ENCODE measurements at places on chromosomes 7 and 10.

GRCh38 chr7:80481196-80481884 lies 30.5 kb downstream of the GNAT3 start:
- DNase-seq, result no peak

GRCh38 chr7:78968951-78969350 lies 484.5 kb downstream of the MAGI2 start:
- no peak for DNase-seq

GRCh38 chr7:36514289-36515243 lies 124.9 kb downstream of the ANLN start:
- DNase-seq, result peak; percentile 7

DNA sequence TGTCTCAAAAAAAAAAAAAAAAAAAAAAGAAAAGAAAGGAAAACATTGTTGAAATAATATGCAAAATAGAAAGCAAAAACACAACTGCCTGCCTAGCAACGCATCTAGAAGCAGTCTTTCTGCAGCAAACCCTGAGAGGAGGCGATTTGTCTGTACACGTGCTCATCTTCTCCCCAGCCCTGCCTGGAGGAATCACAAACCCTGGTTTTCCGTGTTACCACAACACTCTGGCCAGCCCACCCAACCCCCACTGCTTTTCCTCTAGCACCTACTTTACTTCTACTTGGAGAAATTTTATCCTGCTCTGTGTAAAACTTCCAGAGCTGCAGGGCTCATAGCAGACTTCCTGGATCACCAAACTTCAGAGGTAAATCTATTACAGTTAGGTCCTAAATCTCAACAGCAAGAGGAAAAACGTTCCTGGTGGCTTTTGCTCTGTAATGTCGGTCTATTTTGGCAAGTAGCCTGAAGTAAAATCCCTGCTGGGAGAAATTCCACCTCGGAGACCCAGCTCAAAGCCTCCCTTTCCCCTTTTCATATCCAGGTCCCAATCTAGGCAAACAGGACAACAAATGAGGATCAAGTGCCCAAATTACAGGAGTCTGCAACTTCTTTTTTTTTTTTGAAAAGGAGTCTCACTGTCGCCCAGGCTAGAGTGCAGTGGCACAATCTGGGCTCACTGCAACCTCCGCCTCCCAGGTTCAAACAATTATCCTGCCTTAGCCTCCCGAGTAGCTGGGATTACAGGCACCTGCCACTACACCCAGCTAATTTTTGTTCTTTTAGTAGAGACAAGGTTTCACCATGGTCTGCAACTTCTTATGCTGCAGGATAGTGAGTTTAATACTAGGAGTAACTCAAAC lies 91.6 kb downstream of the DNMBP start:
- DNase-seq, result no peak

- DNase-seq, result no peak
These were observed 251.2 kb upstream of the PPP2R2D start for GRCh38 chr10:131649617-131650016.

- DNase-seq, result no peak
These were observed 44.0 kb downstream of the TARP start for GRCh38 chr7:38229386-38229785.

GRCh38 chr7:42152329-42153205 lies 84.4 kb downstream of the GLI3 start:
- DNase-seq, result no peak

DNA sequence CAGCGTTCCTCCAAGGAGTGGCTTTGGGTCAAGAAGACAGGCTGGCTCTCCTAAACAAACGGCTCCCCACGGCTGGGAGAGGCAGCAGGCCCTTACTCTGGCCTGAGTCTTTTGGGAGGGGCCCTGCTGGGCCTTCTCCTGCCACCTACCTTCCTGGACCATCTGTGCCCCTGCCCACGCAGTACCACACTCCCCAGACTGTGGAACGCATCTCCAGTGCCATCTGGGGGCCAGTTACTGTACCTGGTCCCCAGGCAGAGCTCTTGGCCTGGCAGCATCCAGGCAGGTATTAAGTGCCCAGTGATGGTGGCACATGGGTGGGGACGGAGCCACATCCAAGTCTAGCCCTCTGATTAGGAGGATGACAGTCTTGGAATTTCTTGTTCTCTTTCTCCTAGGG lies 14.4 kb downstream of the ALKBH4 start:
- DNase-seq, result peak; percentile 62

GRCh38 chr7:29265208-29265923 lies 70.8 kb downstream of the CHN2 start:
- no peak for DNase-seq

GRCh38 chr7:130901209-130901783 lies 167.3 kb upstream of the KLF14 start:
- no peak for DNase-seq

- DNase-seq, result no peak
These were observed 85.7 kb downstream of the MMRN2 start for GRCh38 chr10:86871563-86872183.

- no peak for DNase-seq
These were observed 17.1 kb downstream of the ENTPD7 start for GRCh38 chr10:99676426-99676825.

DNA sequence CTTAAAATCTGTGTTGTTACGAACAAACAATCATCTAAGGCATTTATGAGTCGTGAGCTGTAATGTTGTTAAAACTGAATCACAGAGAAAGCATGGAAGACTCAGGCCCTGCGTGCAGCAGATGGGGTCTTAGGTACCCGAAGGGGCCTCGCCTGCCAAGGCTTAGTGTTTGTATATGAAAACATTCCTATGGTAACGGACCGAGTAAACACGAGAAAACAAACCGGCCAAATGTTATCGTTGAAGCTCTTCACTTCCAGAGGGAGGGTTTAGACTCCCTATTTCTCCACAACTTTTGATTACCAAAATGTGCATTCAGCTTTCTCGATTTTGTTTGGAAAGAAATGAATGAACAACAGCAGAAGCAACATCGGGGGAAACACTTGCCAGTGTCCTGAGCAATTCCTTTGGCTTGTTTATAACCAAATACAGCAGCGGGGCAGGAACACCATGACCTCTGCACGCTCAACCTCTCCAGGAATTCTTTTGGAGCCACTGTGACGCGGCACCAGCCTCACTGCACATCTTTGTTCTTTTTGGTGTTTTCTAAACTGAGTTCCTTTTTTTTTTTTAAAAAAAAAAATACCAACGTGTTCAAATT lies 121.6 kb upstream of the KLF6 start:
- DNase-seq, result no peak

- DNase-seq, result no peak
These were observed 185.7 kb upstream of the ADO start for GRCh38 chr10:62618576-62619412.

DNA sequence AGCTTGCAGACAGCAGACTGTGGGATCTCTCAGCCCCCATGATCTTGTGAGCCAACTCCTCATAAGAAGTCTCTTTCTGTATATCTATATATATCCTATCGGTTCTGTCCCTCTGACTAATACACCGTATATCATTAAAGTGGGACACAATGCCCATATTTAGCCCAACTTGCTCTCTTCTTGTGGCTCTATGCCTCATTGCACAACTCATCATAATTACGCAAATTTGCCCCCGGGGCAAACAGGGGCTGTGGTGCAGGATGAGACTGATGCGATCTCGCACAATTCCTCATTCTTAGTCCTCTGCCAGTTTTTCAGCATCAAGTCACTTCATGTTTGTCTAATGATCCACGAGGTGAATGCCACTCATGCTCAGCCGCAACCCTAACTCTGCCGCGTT lies 183.2 kb downstream of the PRPF18 start:
- no peak for DNase-seq

GRCh38 chr10:113297226-113297625 lies 255.6 kb upstream of the HABP2 start:
- DNase-seq, result no peak

- DNase-seq, result no peak
These were observed 1.2 kb downstream of the NACAD start for GRCh38 chr7:45087301-45088145.

DNA sequence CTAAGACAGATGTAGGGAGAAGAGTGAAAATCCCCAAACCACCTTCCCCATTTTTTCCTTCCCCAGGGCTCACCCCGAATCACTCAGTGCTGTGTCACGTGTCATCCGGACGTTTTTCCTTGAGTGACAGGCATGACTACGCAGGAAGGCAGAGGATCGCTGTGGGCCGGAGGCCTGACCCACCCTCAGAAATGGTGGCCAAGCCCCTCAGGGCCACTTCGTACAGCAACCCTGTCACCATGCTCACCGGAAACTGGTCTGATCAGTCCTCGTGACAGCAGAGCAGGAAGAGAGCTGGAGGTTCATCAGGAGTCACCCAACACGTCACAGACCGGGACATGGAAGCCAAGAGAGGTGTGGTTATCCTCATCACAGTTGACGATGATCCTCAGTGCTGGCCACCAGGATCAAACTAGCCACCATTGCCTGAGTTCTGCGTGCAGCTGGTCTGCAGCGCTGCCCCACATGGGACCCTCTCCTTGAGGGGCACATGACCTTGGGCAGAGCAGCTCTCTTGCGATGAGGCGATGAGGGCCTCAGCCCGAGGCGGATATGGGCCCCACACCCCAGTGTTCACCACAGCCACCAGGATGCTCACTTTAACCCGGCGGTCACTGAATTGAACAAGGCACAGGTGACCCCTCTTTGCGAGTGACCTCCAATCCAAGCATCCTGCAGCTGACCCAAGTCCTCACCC lies 99.3 kb upstream of the INSIG1 start:
- DNase-seq, result no peak

DNA sequence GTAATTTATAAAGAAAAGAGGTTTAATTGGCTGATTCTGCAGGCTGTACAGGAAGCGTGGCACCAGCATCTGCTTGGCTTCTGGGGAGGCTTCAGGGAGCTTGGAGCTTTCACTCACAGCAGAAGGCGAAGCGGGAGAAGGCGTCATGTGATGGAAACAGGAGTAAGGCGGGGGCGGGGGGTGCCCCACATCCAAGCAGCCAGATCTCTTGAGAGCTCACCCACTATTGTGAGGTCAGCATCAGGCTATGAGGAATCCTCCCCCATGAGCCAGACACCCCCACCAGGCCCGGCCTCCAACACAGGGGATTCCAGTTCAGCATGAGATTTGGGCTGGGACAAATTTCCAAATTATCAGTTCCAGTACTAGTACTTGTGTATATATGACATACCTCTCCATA lies 46.2 kb downstream of the WDR37 start:
- no peak for DNase-seq

DNA sequence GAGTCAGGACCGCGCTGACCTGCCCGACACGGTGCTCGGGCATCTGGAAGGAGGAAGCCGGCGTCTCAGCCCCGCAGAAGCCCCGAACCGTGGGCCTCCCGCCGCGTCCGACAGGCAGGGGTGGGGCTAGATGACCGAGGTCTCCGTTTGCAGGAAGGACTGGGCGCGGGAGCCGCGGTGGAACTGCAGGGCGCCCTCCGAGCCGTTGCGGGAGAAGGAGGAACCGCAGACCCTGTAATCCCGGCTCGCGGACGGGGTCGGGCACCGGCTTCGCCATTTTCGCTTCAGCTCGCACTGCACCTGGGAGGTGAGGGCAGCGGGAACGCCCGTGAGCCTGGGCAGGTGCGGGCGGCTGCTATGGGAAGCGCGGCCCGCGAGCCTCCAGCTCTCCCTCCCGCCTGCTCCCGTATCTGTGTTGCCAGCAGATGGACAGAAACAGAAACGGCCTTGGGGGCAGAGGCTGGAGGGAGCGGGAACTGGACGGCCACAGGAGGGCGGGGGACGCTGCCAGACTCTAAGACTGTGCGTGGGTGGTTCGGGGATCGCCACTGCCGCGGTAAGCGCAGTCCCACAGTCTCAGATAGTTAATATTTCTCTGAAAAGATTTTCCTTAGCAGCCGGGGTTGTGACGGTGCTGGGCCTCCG lies 114.1 kb downstream of the VIPR2 start:
- DNase-seq, result no peak

DNA sequence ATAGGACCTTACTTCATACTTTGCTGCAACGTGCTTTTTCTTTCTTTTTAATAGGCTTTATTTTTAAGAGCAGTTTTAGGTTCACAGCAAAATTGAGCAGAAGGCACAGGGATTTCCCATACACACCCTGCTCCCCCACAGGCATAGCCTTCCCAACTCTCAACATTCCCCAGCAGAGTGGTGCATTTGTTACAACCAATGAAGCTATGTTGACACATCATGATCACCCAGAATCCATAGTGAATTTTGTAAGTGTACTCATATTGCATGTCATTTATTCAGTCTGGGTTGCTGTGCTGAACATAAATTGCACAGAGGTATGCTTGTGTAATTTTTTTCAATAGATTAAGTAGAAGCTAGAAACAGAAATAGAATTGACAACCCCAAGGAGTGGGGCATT lies 327.3 kb downstream of the INHBA start:
- no peak for DNase-seq

- no peak for DNase-seq
These were observed 57.2 kb downstream of the SLC16A12 start for GRCh38 chr10:89478085-89478738.

GRCh38 chr10:7397049-7398035 lies 13.5 kb downstream of the SFMBT2 start:
- no peak for DNase-seq

DNA sequence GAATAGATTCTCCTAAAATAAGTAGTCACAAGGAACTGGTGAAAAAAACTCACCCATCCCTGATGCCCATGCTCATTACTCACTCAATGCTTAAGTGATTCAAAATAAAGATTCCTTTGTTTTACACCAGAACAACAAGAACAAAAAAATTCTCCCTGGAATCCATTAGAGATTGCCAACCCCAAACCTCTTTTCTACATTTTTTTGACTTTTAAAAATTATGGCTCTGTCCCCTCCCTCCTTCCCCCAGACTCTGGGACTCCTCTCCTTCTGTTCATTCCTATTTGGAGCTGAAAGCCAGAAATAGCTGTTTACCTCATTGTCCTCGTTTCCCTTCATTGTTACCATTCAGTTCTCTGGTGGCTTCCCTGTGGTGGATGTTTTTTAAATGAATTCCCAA lies 63.2 kb upstream of the FHIP2A start:
- no peak for DNase-seq

DNA sequence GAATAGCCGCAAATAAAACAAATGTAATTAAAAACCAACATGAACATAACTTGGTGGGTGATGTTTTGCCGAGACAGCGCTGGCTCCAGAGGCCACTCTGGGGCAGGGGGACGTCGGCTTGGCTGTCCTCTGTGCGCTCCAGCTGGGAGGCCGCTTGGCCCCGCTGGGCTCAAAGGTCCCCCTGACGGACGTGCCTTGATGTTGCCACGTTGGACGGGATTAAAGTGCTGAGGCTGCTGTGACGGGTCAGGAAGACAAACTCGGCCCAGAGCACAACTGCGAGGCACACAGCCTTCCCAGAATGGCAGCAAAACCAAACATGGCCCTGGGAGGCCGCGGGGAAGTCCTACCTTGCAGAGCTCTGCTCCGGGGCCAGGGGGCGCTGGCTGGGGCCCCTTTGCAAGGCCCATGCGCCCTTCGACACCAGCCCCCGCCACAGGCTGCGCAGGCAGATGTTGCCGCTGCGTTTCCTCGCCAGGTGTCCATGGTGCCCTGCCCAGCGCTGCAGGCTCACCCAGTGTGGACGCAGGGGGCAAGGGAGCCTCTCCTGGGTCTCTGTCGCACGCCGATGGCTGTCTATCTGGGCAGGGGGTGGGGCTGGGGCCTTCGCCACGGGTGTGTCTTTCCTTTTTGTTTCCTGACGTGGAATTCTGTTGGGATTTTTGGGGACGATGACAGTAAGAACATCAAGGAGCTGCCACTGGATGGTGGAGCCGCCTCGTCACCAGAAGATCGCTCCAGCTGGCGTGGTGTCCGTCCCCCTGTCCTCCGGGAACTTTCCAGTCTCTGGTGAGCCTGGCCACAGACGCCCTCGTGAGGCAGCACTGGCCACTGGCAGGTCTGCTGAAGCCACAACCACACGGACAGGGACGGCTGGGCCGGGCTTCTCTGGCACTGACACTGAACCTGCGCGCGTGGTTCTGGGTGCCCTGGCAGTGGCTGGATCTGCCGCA lies 99.6 kb upstream of the DIP2C start:
- no peak for DNase-seq

Measured in CD4-positive, alpha-beta T cell treated with Interleukin-4 for 1 hour (primary cell).